ENCODE measurements at places on chromosomes 2 and 18. TPM values are rescaled to one million over a fixed set of nuclear protein-coding genes. Genes with fewer than 3 reads are reported as not detected.

DNA sequence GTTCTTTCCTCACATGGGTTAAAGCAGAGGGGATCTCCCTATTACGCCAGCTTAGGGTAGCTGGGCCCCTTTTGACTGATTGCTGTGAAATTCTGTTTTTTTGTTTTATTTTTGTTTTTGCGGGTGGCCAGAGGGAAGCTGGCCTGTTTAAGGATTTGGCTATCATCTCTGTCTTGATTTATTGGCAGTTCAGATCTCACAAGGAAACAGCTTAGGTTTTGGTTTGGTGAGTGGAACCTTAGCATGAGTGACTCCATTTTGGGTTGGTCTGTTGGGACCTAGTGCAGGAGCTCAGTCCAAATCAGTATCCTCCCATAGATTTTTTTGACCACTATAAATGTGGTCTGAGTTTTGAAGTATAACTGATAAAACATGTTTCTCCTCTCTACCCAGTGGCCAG, 25.6 kb upstream of the NTSR2 start:
- no peak for DNase-seq

DNA sequence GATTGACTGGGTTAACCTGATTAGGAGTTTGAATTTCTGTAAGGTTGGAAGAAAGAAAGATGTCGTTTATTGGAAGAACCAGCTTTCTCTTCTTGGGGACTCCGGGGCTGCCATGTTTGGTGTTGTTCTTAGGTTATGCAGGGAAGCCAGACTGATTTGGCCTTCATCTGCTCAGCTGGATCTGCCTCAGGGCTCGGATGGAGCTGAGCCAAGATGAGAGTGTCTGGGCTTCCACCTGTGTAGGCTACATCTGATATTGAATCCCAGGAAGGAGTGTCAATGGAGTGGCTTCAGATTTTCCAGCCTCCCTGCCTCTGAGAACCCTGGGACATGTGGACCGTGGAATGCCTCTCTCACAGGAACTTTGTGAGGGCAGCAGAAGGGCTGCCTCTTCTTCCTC, 126.1 kb downstream of the WDSUB1 start:
- no peak for DNase-seq

- no peak for DNase-seq
These were observed 830.4 kb downstream of the GALR1 start for GRCh38 chr18:78080081-78080480.

DNA sequence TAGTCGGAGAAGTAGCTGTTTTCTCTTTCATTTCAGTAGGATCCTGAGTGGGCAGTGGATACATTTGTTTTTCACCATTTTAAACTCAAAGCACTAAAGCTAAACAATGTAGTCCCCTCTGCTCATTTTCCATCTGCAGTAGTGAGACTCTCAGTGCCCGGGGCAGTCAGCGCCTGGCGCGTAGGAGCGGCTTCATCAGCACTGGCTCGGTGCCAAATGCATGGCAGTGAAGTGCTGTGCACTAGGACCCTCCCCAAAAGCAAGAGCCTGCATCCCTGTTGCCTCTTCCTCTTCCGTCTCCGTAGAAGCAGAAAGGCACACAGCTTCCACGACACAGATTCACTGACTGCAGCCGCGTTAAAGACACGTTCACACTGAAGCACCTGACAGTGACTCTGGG, 19.0 kb upstream of the ESPNL start:
- no peak for DNase-seq

DNA sequence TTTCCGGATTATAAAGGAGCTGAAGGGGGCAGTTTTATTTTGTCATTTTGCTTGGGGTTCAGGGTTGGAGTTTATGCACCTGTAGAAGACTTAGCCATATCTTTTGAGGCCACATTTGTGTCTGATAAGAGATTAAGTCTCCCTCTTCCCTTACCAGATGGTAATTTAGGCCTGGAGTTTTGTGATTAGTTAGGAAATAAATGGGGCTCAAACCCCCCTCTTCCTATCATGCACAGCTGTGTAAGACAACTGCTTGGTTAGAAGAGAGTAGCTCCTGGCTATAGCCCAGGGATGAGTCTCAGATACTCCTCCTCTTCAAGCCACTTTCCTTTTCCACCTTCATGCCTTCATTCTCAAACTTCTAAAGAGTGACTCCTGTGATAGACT, 802 bp upstream of the SAP130 start:
- DNase-seq: no peak

- DNase-seq: no peak
These were observed 59.8 kb downstream of the ANO7 start for GRCh38 chr2:241248289-241248688.

The MYL12A gene
- total RNA-seq: 556 TPM

Measured in left lung (tissue), 14 donors.